ENCODE measurements at places on chromosomes 3 and 15. TPM values are rescaled to one million over a fixed set of nuclear protein-coding genes. Genes with fewer than 3 reads are reported as not detected.

DISP2 gene
- total RNA-seq: 7.6 TPM

RPL15 gene
- total RNA-seq: 783 TPM

ITGB5 gene
- total RNA-seq: 101 TPM

MAP6D1 gene
- total RNA-seq: 8.3 TPM

ADPRH gene
- total RNA-seq: 7.9 TPM

DOCK3 gene
- total RNA-seq: 11.7 TPM

SYNPR gene
- total RNA-seq: not detected

TERC gene
- 512 TPM for total RNA-seq

CNTN6 gene
- total RNA-seq: 0.74 TPM

GNAT1 gene
- total RNA-seq: 1.2 TPM

CD200 gene
- total RNA-seq: 8.5 TPM

RBPMS2 gene
- total RNA-seq: 5.0 TPM

ZKSCAN7 gene
- 26.4 TPM for total RNA-seq

HACL1 gene
- total RNA-seq: 44.3 TPM

NR2F2 gene
- 31.2 TPM for total RNA-seq

TMEM108 gene
- 16.1 TPM for total RNA-seq

GP5 gene
- 0.06 TPM for total RNA-seq

ZNF501 gene
- total RNA-seq: 10.2 TPM

NLGN1 gene
- 19.2 TPM for total RNA-seq

HRG gene
- total RNA-seq: not detected

KBTBD8 gene
- total RNA-seq: 12.2 TPM

NEK10 gene
- 29.5 TPM for total RNA-seq

GABRB3 gene
- 16.2 TPM for total RNA-seq

CACNA2D3 gene
- total RNA-seq: 16.5 TPM

KNL1 gene
- total RNA-seq: 66.0 TPM

OCA2 gene
- 4.5 TPM for total RNA-seq

PDIA5 gene
- 76.8 TPM for total RNA-seq

PLCB2 gene
- 8.8 TPM for total RNA-seq

CNTN4 gene
- 19.6 TPM for total RNA-seq

MEGF11 gene
- 4.5 TPM for total RNA-seq

CFAP92 gene
- total RNA-seq: 16.0 TPM

SLC9C1 gene
- 9.8 TPM for total RNA-seq

GCHFR gene
- 15.0 TPM for total RNA-seq

ARHGEF3 gene
- total RNA-seq: 55.1 TPM

GPR176 gene
- total RNA-seq: 22.0 TPM

TRAK1 gene
- 94.1 TPM for total RNA-seq

CCR9 gene
- total RNA-seq: not detected

FOXB1 gene
- total RNA-seq: 1.5 TPM
